ENCODE measurements at places on chromosomes 5 and 9.

- no peak for DNase-seq
Observed at GRCh38 chr5:6745706-6746222, 32.5 kb downstream of the TENT4A start.

GRCh38 chr5:110377943-110378342, 348.5 kb downstream of the TMEM232 start:
- DNase-seq, result no peak

DNA sequence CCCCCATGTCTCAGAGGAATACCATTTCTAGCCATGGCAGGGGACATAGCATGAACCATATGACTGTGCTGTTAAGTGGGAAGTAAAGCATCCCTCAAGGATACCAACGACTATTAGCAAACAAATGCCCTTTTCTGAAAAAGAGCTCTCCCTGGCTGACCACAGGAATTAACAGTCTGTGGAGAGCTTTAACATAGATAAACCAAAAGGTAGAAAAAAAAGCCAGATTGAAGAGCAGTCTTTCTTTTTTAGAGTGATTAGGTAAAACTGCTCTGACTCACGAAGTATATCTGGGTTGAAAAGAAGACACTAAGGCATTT, 532.7 kb upstream of the DMAC1 start:
- no peak for DNase-seq

DNA sequence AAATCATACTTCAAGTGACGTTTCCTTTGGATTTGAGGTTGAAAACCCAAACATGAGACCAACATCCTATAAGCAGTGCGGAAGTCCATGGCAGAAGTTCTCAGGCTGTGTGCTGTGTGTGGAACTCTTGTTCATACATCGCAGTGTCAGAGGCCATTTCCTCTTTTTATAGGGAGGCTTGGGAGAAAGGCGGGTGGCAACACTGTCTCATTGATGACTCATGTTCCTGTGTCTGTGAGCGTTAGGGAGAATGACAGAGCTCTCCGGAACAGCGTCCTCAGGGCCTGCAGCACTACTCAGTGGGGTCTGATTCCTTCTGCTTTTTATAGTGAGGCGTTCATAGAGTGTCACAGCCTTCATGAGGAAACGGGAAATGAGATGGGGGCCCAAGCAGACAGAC, 98.8 kb upstream of the BASP1 start:
- DNase-seq, result no peak

DNA sequence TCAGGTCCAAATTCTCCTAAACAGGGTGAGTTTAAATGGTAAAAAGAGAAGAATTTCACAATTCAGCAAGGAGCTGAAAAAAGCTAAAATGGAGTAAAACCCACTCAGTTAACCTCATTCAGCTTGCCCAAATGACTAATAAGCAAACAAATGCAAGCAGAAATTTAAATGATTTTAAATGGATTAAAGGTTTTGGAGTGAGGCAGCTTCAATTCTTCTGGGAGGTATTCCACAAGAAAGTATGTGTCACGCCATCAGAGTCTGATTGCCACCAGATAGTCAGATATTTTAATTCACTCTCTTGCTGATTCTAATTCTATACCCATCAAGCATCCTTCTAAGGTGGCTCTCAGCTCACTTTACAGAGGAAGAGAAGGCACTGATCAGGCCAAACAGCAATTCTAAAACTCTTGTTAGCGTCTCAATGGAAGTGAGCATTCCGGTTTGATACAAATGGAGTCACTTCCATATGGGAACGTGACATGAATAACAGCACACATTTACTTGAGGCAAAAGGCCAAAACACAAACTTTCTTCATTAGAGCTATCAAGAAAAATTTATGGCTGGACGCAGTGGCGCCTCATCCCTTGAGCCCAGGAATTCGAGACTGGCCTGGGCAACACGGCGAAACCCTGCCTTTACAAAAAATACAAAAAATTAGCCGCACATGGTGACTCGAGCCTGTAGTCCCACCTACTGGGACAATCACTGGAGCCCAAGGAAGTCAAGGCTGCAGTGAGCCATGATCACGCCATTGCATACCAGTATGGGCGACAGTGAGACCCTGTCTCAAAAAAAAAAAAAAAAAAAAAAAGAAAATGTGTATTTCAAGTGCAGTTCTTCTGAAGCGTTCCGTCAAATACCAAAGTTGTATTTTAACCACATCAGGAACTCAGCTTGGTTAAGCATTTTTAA, 2.0 kb downstream of the CLK4 start:
- no peak for DNase-seq

DNA sequence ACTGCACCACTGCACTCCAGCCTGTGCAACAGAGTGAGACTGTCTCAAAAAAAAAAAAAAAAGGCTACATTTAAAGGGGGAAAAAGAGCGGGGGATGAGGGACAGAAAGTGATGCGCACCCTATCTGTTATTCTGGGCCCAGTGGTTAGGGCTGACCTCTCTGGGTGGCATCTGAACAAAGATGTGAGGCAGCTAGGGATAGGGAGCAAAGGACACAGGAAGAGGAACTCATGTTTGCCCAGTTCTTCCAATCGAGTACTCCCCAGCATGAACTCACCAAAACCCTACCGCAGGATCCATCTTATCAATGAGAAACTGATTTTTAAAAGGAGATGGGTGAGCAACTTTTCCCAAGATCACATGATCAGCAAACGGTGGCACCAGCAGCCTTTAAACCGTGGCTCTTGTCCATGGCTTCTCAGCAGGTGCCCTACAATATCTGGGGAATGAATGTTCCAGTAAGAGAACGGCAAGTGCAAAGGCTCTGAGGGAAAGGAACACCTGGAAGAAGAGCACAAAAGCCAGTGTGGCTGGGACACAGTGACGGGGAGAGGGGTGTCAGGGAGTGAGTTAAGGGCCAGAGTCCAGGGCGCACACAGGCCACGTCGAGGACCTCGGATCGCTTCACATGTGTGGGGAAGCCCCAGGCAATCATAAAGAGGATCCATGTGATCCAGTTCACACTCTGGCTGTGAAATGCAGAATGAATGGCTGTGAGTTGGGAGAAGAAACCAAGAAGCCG, 22.0 kb downstream of the RAPGEF1 start:
- DNase-seq, result no peak

DNA sequence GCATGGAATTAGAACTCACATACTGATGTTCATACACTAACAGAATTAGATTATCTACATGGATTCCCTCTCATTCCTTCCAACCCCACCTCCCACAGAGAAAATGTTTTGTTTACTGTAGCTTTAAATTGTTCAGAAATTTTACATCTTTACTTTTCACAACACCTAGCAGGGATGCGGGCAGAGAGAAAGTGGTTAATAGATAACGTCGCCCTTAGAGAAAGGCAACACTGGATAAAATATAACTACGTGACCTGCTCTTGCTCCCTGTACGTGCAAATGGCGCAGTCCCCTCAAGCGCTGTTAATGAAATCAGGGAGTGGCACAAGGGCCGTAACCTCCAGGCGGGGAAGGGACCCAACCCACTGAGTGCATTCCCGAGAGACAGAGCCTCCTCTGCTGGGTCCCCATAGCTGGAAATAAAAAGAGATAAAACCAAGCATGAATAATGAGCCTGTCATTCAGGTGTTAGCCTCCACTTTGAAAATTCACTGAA, 125.3 kb upstream of the DAPK1 start:
- no peak for DNase-seq

GRCh38 chr9:69019808-69020207, 5.9 kb upstream of the PRKACG start:
- DNase-seq, result no peak

DNA sequence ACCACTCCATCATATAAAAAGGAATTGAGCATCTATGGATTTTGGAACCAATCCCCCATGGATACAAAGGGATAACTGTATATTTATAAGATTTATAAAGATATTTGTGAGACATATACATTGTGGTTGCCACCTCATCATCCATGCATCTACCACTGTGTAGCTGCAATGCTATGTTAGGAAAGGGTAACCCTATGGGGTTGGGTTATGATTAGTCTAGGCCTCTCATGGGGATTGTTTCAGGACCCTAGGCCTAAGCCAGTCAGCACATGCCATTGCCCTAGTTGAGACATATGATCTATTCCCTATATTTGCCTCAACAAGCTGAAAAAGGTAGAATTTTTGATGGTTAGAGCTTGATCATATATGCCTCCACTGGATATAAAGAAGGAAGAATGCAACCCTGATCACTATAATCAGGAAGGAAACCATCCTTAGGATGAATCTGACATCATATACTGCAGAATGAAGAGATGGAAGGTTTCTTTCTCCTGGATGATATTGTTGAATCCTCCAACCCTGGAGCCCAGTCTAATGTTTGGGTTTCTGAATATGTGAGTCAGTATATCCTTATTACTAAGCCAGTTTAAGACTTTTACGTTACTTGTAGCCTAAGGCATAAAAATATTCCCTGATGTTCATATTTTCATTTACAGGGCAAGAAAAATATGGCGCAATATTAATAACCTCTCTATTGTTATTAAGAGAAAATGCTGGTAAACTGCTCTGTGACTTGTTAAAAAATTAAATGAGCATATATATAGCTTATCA, 94.2 kb downstream of the ADAMTS19 start:
- no peak for DNase-seq

- no peak for DNase-seq
Observed at GRCh38 chr9:2761424-2761823, 44.1 kb downstream of the KCNV2 start.

DNA sequence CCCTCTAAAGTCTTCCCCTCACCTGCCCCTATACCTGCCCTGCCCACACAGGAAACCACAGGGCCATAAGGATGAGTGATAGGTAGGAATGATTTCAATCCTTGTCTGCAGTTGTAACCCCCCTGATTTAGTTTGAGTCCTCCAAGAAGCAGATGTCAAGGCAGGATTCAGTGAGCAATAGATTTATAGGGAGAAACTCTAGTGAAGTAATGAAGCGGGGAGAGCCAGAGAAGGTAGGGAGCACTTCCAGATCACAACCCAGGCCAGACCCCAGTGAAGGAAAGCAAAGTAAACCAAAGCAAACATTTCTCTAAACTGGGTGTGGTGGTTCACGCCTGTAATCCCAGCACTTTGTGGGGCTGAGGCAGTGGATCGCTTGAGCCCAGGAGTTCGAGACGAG, 22.4 kb downstream of the ENC1 start:
- DNase-seq, result no peak

- no peak for DNase-seq
Observed at GRCh38 chr5:9513827-9514226, 32.0 kb downstream of the SEMA5A start.

- no peak for DNase-seq
Observed at GRCh38 chr5:155024015-155024414, 10.5 kb downstream of the KIF4B start.

- no peak for DNase-seq
Observed at GRCh38 chr5:79151942-79152671, 40.5 kb downstream of the BHMT start.

GRCh38 chr9:26656003-26656870, 236.4 kb downstream of the CAAP1 start:
- DNase-seq, result no peak

GRCh38 chr5:120958877-120959485, 494.9 kb downstream of the PRR16 start:
- DNase-seq, result no peak

- no peak for DNase-seq
Observed at GRCh38 chr5:1815071-1815786, 14.0 kb downstream of the NDUFS6 start.

- DNase-seq, result no peak
Observed at GRCh38 chr5:178227929-178228328, 4.7 kb downstream of the PHYKPL start.

- no peak for DNase-seq
Observed at GRCh38 chr5:166281433-166281832, 2010.0 kb upstream of the WWC1 start.

GRCh38 chr9:87792831-87793288, 66.9 kb downstream of the CTSL start:
- no peak for DNase-seq

- no peak for DNase-seq
Observed at GRCh38 chr5:171367424-171368370, 20.0 kb upstream of the NPM1 start.

- no peak for DNase-seq
Observed at GRCh38 chr5:6715271-6715670, 2.0 kb downstream of the TENT4A start.

- DNase-seq, result no peak
Observed at GRCh38 chr5:151173711-151174611, 16.4 kb upstream of the ANXA6 start.

GRCh38 chr9:97550386-97550785, 48.9 kb downstream of the TMOD1 start:
- DNase-seq, result no peak

DNA sequence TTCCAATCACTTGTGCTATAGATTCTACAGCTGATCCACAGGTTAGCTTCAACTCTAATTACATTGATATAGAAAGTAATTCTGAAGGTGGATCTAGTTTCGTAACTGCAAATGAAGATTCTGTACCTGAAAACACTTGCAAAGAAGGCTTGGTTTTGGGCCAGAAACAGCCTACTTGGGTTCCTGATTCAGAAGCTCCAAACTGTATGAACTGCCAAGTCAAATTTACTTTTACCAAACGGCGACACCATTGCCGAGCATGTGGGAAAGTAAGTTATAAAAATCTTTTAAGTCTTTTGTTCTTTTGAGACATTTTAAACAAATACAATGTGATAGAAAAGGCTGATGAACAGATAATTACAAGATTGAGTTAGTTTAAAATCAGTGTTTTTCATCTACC, 30.9 kb downstream of the ZFYVE16 start:
- no peak for DNase-seq

GRCh38 chr5:141742866-141743851, 61.1 kb upstream of the ARAP3 start:
- no peak for DNase-seq

GRCh38 chr5:67493676-67494075, 297.1 kb upstream of the CD180 start:
- DNase-seq, result peak; percentile 31

DNA sequence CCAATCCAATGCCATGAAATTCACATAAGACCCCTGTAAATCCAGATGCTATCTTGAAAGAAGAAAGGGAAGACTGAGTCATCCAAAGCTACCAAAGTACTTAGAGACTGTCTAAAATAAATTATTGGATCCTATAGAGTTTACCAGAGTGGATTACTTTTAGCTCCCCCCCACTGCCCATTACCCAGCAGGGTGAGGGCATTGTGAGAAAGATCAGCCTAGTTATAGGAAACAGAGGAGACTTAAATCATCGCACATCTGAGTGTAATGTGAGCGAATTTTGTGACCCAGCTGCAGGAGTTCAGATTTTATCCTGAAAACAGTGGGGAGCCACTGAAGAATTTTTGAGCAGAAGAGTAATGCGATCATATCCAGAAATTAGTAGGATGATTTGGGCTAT, 1.6 kb upstream of the ENHO start:
- no peak for DNase-seq
